ENCODE measurements at places on chromosomes 4 and X.

DNA sequence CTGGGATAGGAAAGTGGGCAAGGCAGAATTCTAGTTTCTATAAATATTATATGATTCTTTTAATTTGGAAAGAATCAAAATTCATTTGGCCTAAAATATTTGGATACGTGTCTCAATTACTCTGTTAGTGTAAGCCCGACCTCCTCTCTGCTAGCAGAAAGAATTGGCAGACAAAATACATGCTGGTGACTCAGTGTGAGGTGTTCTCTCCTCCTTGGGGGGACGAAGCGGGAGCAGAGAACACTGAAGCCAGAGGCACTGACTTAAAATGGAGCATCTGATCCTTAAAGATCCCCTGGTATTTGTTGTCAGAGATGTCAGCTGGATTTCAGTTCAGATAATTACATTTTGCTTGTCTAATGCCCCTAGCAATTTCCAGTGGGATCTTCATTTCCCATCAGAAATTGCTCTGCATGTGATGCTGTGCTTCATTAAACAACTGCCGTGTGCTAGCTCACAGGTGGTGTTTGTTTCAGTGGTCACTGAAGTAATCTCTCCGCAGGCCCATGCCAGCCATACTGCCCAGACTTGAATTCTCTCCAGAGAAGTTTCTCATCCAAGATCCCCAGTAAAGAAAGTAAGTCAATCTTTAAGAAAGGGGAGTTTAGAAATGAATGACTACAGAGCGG, 188.7 kb upstream of the TLL1 start:
- DNase-seq, result no peak

DNA sequence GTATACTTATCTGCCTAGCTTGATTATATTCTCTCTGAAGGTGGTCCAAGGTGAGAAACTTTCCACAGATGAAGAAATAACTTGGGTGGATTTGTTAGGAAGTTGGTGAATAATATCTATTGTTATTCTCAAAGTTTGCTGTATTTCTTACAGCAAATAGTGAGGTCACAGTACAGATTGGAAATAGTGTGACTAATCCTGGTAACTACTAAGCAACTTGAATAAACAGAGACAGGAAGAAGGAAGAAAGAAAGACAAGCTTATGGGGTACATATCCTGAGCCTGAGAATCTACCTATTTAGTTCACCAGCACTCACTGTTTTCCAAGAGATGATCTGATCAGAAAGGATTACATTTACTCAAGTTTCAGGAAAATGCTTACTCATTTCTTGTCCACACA, 1416.1 kb downstream of the RPA4 start:
- no peak for DNase-seq

- DNase-seq, result no peak
Observed at GRCh38 chr4:140996766-140997165, 136.5 kb downstream of the RNF150 start.

- no peak for DNase-seq
Observed at GRCh38 chr4:48329976-48330375, 11.4 kb upstream of the SLAIN2 start.

DNA sequence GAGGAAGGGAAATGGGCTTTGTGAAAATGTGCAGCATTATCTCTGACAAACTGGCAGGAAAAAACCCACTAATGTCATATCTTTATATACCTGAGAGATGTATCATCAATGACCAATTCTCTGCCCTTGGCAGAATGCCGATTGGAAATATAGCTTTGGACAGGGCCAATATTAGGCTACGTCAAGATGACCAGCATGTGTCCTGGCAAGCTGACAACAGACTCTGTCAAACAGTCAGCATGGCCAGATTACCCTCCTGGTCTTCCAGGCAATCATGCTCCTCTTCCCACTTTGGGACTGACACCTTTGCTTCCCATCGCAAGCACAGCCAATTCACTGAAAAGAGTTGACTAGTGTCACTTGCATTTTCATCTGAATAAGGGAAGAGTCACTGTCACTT, 57.0 kb downstream of the SORBS2 start:
- no peak for DNase-seq
